ENCODE measurements at places on chromosomes 6 and 20. TPM values are rescaled to one million over a fixed set of nuclear protein-coding genes. Genes with fewer than 3 reads are reported as not detected.
A peak's percentile ranks its signal among the peaks of the same experiment; 100 is the strongest.

The PLN gene
- total RNA-seq = not detected

- no peak overlapping the region for H3K27ac ChIP-seq
- H3K36me3 ChIP-seq = peaks cover 8% of the 10 kb centered on the region
- peaks cover 50% of the 10 kb centered on the region for H3K4me1 ChIP-seq
- H3K27me3 ChIP-seq = no peaks in the 10 kb centered on the region
- no peak for DNase-seq
- no peak overlapping the region for H3K4me3 ChIP-seq
These were observed 16.8 kb upstream of the MCM3 start for GRCh38 chr6:52301326-52301725.

The ADGRF5 gene
- total RNA-seq = not detected

DNA sequence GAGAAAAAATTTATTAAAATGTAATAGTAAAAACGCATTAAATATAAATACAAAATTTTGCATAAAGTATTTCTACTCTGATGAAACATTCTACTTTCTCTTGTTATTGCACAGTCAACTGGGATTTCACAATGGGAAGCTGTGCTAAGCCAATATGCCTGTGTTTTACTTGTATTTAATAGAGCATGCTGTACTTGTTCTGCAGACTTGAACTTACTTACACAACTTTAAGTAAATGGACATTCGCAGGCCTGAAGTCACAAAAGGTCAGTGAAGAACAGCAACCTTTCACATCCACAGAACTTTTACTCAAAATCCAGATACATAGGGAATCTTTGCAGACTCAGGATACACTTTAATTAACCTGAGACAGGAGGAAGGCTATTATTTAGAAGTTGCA, 409.5 kb downstream of the BTBD3 start:
- H3K27me3 ChIP-seq = no peaks in the 10 kb centered on the region
- H3K4me3 ChIP-seq = no peak overlapping the region
- DNase-seq = no peak
- no peaks in the 10 kb centered on the region for H3K4me1 ChIP-seq

The NDUFAF5 gene
- total RNA-seq = 34.6 TPM

The PROKR2 gene
- not detected for total RNA-seq

GRCh38 chr6:116019428-116019827, 41.3 kb downstream of the FRK start:
- no peaks in the 10 kb centered on the region for H3K36me3 ChIP-seq
- peaks cover 19% of the 10 kb centered on the region for H3K27me3 ChIP-seq
- no peak overlapping the region for H3K4me3 ChIP-seq
- H3K4me1 ChIP-seq = no peaks in the 10 kb centered on the region
- DNase-seq = no peak

GRCh38 chr20:61982191-61982950, 83.3 kb downstream of the TAF4 start:
- H3K27me3 ChIP-seq = no peaks in the 10 kb centered on the region
- peak overlapping the region; percentile 80 for H3K27ac ChIP-seq
- peaks cover 12% of the 10 kb centered on the region for H3K4me1 ChIP-seq
- peaks cover 55% of the 10 kb centered on the region for H3K36me3 ChIP-seq

The GPR6 gene
- total RNA-seq = not detected

The STX11 gene
- total RNA-seq = 13.9 TPM

- H3K27me3 ChIP-seq = no peaks in the 10 kb centered on the region
- no peak overlapping the region for H3K27ac ChIP-seq
- no peaks in the 10 kb centered on the region for H3K4me1 ChIP-seq
- H3K36me3 ChIP-seq = no peaks in the 10 kb centered on the region
- H3K4me3 ChIP-seq = no peak overlapping the region
These were observed 99.8 kb downstream of the DACT2 start for GRCh38 chr6:168219804-168220203.

DNA sequence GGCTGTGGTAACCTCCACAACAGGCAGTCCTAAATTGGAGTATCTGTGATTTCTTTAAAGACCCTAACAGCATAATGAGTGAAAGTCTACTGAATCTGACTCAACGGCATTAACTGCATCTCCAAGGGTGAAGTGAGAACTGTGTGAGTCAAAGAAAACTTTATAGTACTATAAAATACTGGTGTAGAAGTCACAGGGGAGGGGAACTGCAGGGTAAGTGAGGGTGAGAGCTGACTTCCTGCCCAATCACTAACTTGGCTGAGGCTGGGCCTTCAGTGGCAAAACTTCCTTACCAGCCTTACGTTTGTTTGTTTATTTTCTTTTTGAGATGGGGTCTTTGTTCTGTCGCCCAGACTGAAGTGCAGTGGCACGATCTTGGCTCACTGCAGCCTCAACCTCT, 109.8 kb downstream of the PTPRK start:
- H3K4me1 ChIP-seq = no peaks in the 10 kb centered on the region
- H3K36me3 ChIP-seq = no peaks in the 10 kb centered on the region
- H3K27ac ChIP-seq = no peak overlapping the region
- no peak for DNase-seq
- H3K27me3 ChIP-seq = no peaks in the 10 kb centered on the region

DNA sequence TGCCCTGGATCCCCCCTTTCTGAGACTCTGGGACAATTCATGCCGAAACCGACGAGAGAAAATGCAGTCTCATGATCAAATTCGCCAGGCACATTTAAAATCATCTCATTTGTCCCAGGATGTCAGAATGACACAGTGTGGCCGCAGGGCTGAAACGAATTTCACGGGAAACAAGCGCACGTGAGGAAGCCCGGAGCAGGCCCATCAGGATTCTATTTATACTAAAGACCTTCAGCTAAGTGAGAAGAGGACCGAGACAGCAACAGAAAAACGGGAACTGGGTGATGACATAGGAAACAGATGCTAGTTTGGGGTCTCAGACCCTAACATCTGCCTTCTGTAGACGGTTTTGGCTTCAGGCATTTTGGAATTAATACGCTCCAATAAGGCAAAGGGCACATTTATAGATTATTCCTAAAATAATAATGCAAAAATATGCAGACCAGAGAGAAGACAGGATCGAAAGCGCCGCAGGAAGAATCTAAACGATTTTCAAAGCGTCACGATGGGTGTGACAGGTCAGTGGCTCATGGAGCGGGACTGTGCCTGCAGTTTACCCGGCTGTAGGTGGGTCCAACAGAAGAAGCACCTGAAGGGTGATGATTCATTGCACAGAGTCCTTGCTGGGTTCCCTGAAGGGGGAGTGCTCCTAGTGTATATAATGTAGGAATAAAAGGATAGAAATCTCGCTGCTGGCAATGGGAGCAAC, 80.8 kb upstream of the MPC1 start:
- peaks cover 3% of the 10 kb centered on the region for H3K27me3 ChIP-seq
- H3K27ac ChIP-seq = no peak overlapping the region
- H3K4me3 ChIP-seq = no peak overlapping the region
- no peaks in the 10 kb centered on the region for H3K4me1 ChIP-seq
- no peaks in the 10 kb centered on the region for H3K36me3 ChIP-seq
- DNase-seq = no peak

The SLC17A3 gene
- total RNA-seq = 0.21 TPM

DNA sequence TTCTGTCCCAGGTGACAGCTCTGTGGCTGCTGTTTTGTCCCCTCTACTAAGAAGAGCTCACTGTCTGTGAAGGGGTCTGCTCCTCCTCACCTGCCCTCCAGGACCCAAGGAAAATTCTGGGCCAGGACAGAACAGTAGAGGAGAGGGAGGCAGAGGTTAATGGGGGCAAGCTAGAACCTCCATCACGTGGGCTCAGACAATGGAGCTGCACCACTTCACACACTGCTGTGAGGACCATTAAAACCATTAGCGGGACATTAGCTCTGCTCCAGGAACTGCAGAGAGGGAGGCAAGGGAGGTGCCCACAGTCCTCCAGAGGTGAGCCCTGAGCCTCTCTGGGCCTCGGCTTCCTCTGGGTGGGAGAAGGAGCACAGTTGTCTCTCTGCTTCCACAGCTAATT, 78.4 kb downstream of the NOL4L start:
- H3K36me3 ChIP-seq = peaks cover 44% of the 10 kb centered on the region
- H3K4me3 ChIP-seq = no peak overlapping the region
- no peaks in the 10 kb centered on the region for H3K27me3 ChIP-seq
- H3K27ac ChIP-seq = peak overlapping the region; percentile 20
- peaks cover 61% of the 10 kb centered on the region for H3K4me1 ChIP-seq

The ARMC12 gene
- 0.45 TPM for total RNA-seq

DNA sequence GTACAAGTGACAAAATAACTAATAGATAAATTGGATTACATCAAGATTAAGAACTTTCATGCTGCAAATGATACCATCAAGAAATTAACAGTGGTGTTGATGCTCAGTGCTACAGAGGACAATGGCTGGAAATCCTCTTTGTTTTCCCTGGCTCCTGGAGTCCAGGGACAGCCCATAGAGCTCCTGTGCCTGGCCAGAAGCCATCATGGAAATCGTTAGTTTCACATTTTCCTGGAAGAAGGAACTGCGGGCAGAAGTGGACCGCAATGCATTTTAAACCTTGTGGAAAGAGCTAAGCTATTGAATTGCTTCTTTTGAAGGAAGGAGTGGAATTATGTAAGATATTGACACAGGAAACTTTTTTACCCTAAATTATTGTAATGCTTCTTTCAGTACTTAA, 276.0 kb downstream of the GJA1 start:
- no peak overlapping the region for H3K27ac ChIP-seq
- no peaks in the 10 kb centered on the region for H3K27me3 ChIP-seq
- no peak for DNase-seq
- H3K4me1 ChIP-seq = no peaks in the 10 kb centered on the region
- no peaks in the 10 kb centered on the region for H3K36me3 ChIP-seq
- H3K4me3 ChIP-seq = no peak overlapping the region

GRCh38 chr6:16575655-16576054, 185.6 kb downstream of the ATXN1 start:
- H3K27me3 ChIP-seq = no peaks in the 10 kb centered on the region
- no peak overlapping the region for H3K27ac ChIP-seq
- peaks cover 17% of the 10 kb centered on the region for H3K36me3 ChIP-seq

The SPAG4 gene
- total RNA-seq = 5.0 TPM

- H3K27ac ChIP-seq = no peak overlapping the region
- H3K4me1 ChIP-seq = peaks cover 21% of the 10 kb centered on the region
- H3K4me3 ChIP-seq = no peak overlapping the region
These were observed 110.6 kb downstream of the PPP1R14C start for GRCh38 chr6:150253489-150253888.

- no peak overlapping the region for H3K27ac ChIP-seq
- no peaks in the 10 kb centered on the region for H3K36me3 ChIP-seq
- H3K4me1 ChIP-seq = no peaks in the 10 kb centered on the region
- H3K27me3 ChIP-seq = peaks cover 8% of the 10 kb centered on the region
- no peak for DNase-seq
These were observed 236.0 kb upstream of the ECI2 start for GRCh38 chr6:4371207-4371921.

The PEX3 gene
- total RNA-seq = 15.1 TPM

DNA sequence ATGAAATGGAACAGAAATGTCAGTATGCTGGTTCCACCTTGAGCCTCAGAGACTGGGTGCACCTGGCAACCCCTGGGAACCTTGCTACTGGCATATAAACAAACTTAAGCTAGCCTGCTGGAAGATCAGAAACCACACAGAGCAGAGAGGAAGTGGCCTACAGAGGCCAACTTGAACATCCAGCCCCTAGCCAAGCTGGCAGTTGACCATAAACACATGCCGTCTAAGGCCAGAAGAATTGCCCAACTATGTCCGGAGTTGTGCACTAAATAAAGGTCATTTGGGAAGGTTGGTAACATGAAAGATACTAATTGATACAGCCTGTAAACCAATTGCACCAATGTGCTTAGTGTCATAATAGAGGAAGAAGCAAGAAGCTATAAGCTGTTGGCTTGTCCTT, 266.6 kb upstream of the BTBD3 start:
- no peak overlapping the region for H3K4me3 ChIP-seq
- H3K4me1 ChIP-seq = no peaks in the 10 kb centered on the region
- no peaks in the 10 kb centered on the region for H3K27me3 ChIP-seq
- no peak overlapping the region for H3K27ac ChIP-seq
- no peak for DNase-seq

- H3K36me3 ChIP-seq = no peaks in the 10 kb centered on the region
- no peak overlapping the region for H3K4me3 ChIP-seq
- no peak overlapping the region for H3K27ac ChIP-seq
- H3K27me3 ChIP-seq = peaks cover 18% of the 10 kb centered on the region
- no peaks in the 10 kb centered on the region for H3K4me1 ChIP-seq
These were observed 10.9 kb upstream of the ANKEF1 start for GRCh38 chr20:10023911-10024310.

DNA sequence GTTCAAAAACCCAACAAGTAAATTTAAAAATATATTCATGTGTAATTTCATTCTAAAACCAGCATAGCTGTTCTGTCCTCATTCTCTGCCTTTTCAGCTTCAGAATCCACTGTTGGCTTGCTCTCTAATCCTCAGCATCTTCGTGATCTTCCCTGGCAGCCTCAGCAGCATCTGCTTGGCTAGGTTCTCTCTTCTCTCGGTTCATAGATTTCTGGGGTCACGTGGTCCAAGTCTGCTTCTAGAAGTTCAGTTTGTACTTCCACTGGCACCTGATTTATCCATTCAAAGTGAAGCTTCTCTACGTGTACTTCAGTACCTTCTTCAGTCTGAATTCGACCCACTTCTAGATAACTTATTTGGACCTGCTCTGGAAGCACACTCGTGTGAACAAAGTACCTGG, 245.7 kb downstream of the EPM2A start:
- DNase-seq = no peak
- H3K4me3 ChIP-seq = no peak overlapping the region
- H3K4me1 ChIP-seq = no peaks in the 10 kb centered on the region
- H3K27ac ChIP-seq = no peak overlapping the region

DNA sequence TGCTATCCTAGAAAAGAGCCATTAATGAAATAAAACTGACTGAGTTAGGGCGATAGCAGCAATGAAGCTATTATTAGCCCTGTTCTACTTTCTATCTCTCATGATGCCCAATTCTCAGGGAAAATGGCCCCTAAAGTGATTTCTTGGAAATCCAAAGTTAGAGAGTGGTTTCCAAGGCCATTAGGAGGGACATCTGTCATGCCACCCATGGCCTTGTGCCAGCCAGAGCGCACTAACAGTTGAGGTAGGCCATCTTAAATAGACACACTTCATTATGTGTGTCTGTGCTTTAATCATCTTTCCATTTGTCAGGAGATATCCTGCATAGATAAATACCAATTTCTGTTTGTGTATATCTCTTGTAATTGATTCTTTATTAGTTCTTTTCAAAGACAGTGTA, 261.6 kb downstream of the NRN1 start:
- no peak overlapping the region for H3K27ac ChIP-seq
- DNase-seq = no peak
- H3K4me1 ChIP-seq = no peaks in the 10 kb centered on the region
- H3K4me3 ChIP-seq = no peak overlapping the region

The TSBP1 gene
- not detected for total RNA-seq

- DNase-seq = peak; percentile 52
- H3K4me1 ChIP-seq = peaks cover 88% of the 10 kb centered on the region
- peak overlapping the region; percentile 3 for H3K4me3 ChIP-seq
- peaks cover 64% of the 10 kb centered on the region for H3K36me3 ChIP-seq
These were observed 41.6 kb downstream of the NFATC2 start for GRCh38 chr20:51500936-51501335.

GRCh38 chr20:37194621-37195417, 15.5 kb upstream of the MROH8 start:
- H3K27me3 ChIP-seq = no peaks in the 10 kb centered on the region
- H3K36me3 ChIP-seq = peaks cover 53% of the 10 kb centered on the region
- no peak overlapping the region for H3K4me3 ChIP-seq
- H3K27ac ChIP-seq = peak overlapping the region; percentile 86

GRCh38 chr20:36493051-36493800, 48.1 kb upstream of the MYL9 start:
- H3K27ac ChIP-seq = peak overlapping the region; percentile 93
- no peak overlapping the region for H3K4me3 ChIP-seq
- H3K36me3 ChIP-seq = peaks cover 4% of the 10 kb centered on the region
- peaks cover 41% of the 10 kb centered on the region for H3K4me1 ChIP-seq
- no peaks in the 10 kb centered on the region for H3K27me3 ChIP-seq

- H3K4me1 ChIP-seq = no peaks in the 10 kb centered on the region
- DNase-seq = no peak
- H3K27me3 ChIP-seq = peaks cover 27% of the 10 kb centered on the region
- no peak overlapping the region for H3K4me3 ChIP-seq
- H3K36me3 ChIP-seq = no peaks in the 10 kb centered on the region
These were observed 123.0 kb upstream of the ENPP5 start for GRCh38 chr6:46293641-46294316.

All from activated CD8-positive, alpha-beta T cell treated with anti-CD3 and anti-CD28 coated beads, Interleukin-2, amount 10 ng/mL, durations not matched to agents 7 days and 5 days (primary cell).